ENCODE measurements at places on chromosomes 2 and 18.
A peak's percentile ranks its signal among the peaks of the same experiment; 100 is the strongest.

DNA sequence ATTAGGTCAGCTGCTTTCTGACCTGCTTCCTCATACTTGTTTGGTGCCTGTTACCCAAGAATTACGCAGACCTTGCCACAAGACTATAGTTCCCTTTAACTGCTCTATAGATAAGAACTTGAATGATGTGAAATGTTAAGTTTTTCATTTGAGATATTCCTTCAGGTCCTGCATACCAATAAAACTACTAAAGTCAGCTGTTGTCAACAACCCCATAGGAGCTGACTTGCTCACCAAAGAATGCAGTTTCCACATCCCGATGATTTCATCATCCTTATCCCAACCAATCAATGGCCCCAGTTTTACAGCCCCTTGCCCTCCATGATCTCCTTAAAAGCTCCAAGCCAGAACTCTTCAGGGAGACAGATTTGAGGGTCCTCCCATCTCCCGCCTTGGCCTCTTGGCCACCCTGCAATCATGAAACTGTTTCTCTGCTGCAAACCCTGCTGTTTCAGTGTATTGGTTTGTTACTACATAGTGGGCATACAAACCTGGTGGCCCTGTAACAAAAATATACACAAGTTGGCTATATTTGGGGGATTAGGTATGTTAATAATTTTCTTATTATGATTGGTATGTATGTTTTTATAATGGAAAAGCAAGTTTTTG lies 396.3 kb upstream of the CHST9 start:
- DNase-seq, result no peak

DNA sequence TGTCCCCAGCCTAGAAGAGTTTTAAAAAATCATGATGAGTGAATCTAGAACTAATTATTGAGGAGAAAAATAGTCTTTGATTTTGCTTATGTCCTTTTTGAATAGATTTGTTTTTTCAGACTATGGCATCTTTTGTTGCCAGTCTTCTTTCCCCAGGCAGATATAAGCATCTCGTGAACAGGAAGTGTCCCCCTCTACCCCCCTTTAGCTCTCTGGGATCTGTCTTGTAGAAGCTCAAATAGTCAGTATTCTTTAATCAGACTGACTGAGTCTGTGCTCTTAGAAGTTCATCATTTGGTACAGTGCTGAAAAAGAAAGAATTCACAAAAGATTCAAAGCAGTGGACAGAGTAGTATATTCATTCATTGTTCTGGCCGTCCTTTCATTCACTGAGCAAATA lies 10.4 kb downstream of the PRKCE start:
- DNase-seq, result no peak

DNA sequence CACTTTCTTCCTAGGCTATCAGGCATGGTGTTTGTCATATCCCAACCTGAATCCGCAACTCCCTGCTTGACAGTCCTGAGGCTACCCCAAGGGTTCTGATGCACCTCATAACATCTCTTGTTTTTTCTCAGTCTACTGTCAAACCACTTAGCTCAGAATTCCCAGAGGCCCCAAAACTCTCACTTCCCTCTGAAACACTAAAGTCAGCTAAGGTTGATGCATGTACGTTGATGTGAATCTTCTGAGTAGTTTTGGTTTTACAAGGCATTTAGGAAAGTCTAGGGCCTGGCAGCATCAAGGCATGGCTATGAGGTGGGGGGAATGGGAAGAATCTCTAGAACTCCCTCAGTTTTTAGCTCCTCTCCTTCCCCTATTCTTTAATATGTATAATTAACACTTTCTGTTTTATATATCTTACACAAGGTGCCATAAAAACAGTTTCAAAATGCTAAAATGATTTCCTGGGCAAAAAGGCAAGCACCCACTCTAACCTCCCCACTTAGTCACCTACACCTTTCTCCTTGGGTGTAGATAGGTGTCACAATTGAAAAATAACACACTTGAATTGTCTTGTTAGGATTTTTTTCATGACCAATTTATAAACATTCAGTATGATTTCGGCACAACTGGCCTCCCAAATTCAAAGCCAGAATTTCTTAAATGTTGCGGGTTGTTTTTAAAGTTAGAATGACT lies 71.4 kb upstream of the TANK start:
- no peak for DNase-seq

DNA sequence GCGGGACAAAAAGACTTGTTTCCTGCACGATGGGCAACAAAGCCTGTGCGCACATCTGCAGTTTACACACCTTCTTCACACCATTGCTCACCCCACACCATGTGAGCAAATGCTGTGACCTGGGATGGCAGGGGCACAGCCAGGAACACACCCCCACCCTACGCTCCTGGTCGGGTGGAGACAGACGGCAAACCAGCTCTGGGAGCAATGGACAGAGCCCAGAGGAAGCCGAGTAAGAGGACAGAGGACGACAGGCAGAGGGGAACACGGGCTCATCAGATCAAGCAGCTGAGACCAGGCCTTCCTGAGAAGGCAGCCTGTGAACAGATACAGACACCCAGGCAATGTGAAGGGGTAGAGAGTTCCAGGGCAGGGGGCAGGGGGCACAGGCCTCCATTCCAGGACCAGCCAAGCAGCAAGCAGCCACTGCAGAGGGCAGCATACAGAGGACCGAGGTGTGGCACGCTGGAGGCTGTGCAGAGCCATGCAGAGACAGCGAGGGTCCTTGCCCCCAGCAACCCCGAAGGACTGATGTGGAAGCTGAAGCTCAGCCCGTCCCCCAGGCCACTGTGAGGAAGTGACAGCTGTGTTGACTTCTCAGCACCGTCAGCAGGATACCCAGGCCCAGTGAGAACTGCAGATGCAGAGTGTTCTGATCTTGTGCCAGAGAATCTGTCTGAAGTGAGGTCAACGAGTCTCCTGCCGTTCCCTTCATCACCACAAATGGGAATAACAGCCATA lies 46.2 kb downstream of the PARD6G start:
- no peak for DNase-seq

GRCh38 chr2:205734436-205735037 lies 52.2 kb downstream of the NRP2 start:
- peak; percentile 87 for DNase-seq

DNA sequence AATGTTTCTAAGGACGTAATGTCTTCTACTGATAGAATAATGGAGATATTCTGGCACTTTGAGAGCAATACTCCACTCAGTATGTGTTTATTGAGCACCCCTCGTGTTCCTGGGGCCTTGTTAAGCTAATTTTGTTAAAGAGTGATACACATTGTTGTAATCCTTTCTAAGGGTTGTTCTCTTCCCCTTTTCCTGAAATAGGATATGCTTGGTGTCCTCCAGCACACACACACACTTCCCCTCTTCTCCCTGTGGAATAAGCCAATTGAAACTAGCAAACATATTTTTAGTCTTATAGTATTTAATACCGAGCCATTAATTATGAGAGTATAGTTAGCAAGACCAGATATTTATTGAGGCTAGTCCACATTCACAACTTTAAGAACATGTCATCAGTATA lies 114.1 kb downstream of the CRIM1 start:
- DNase-seq, result no peak

GRCh38 chr2:232925153-232925820 lies 55.2 kb downstream of the SNORC start:
- DNase-seq, result no peak

DNA sequence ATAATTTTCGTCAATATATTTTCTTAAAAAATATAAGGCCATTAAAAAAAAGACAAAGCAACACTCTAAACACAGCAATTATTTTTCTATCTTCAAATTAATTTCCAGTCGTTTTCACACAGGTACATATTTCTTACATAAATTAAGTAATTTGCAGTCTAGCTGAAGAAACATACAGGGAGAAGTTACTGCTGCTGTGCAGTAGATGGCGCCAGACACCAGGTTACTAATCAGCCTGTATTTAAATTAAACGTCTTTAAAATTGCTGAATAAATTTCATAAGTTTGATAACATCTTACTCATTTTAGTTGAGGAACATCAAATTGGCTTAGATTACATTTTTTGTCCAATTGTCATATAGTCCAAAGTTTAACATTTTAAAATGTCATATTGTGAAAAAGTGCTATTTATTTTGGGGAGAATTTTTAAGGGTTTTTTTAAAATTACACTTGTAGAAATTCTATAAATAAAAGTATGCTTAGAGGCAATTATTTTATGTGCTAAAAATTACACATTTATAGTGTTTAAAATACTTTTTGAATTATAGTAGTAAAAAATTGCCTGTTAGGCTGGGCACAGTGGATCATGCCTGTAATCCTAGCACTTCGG lies 88.4 kb downstream of the PMAIP1 start:
- peak; percentile 17 for DNase-seq

- DNase-seq, result no peak
These were observed 157 bp downstream of the PTGR3 start for GRCh38 chr18:75208836-75209128.

DNA sequence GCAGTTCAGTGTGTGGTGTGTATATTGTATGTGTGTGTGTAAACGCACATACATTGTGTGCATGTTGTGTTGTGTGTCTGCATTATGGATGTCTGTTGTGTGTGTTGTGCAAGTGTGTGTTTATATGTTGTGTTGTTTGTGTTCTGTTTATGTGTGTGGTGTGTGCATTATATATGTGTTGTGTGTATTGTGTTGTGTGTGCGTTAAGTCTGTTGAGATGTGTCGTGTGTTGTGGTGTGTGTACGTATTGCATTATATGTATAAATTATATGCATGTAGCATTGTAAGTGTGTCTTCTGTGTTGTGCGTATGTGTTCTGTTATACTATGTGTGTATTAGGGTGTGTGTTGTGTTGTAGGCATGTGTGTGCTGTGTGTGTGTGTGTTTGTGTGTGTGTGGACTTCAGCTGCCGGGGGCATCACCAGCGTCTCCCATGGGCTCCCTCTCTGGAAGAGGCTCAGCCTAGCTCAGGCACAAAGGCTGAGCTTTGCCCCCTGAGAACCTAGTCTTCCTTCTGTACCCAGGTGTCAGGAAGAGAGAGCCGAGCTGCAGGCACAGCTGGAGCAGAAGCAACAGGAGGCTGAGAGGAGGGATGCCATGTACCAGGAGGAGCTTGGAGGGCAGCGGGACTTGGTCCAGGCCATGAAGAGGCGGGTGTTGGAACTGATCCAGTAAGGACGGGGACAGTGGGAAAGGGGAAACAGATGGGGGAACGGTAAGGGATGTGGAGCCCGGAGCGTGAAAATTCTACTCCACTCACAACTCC lies 13.7 kb downstream of the RUFY4 start:
- DNase-seq, result no peak

GRCh38 chr2:96174251-96175144 lies 29.3 kb upstream of the DUSP2 start:
- DNase-seq, result peak; percentile 41

- DNase-seq, result no peak
These were observed 17.2 kb downstream of the ST3GAL5 start for GRCh38 chr2:85871494-85872164.

- no peak for DNase-seq
These were observed 492 bp downstream of the CHRNA1 start for GRCh38 chr2:174763780-174764179.

GRCh38 chr2:195202163-195202845 lies 454.7 kb upstream of the SLC39A10 start:
- DNase-seq, result peak; percentile 25

All from brain microvascular endothelial cell (primary cell).